ENCODE measurements at places on chromosomes 12 and 14. TPM values are rescaled to one million over a fixed set of nuclear protein-coding genes. Genes with fewer than 3 reads are reported as not detected.

DNA sequence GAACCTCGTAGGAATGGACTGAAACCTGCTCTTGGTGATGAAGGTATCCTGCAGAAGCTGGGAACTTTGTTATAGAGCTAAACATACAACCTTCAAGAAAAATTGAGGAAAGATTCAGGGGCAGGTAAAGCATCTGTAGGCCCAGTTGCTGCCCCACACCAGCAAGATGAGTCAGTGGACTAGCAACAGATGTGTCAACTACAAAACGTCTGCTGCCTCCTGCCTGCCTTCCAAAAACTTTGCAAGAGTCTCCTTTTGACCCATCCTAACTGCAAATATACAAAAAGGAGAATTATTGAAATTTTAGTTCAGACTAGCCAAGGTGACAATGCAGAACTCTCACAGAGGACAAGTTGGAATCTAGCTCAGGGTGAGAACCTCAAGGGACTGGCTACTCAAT lies 60.9 kb upstream of the TMTC1 start:
- no peak for DNase-seq

- no peak for DNase-seq
Measured at GRCh38 chr12:4148418-4149056, 125.0 kb upstream of the CCND2 start.

GRCh38 chr12:62168411-62168810 lies 91.8 kb upstream of the USP15 start:
- DNase-seq: no peak

GRCh38 chr12:121741743-121742142 lies 29.2 kb downstream of the TMEM120B start:
- DNase-seq: no peak

GRCh38 chr14:24681056-24681455 lies 47.1 kb upstream of the GZMB start:
- DNase-seq: no peak

DNA sequence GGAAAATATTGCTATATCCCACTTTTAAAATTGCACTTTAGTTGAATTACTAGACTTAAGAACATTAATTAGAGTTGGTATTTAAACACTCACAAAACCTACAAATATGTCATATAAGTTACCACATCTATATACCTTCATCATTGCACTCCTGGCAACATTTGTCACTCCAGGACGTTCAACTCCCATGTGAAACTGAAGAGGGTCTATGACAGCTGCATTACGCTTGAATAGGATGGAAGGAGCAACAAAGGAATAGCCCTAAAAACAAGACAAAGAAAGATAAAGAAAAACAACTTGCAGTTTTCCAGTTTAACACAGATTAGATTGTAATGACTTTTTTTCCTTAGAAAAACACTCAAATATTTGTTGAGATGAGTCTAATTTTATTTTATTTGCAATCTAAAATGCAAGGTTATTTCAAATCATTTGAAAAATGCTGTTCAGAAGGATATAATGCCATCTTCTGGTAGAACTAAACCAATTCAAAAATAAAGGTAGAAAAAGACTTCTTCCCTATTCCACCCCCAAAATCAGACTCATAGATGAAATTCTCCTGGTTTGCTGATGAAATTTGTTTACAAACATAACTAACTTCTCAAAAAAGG lies 84.3 kb upstream of the TTC7B start:
- DNase-seq: peak; percentile 12

GRCh38 chr14:64758691-64759554 lies 54.7 kb downstream of the PLEKHG3 start:
- no peak for DNase-seq

KRT2 gene
- polyA plus RNA-seq: not detected

VWF gene
- polyA plus RNA-seq: not detected
